Activated T-cell treated with anti-CD3 and anti-CD28 coated beads for 4 hours (primary cell): ENCODE measurements at places on chromosomes 2 and 18.

DNA sequence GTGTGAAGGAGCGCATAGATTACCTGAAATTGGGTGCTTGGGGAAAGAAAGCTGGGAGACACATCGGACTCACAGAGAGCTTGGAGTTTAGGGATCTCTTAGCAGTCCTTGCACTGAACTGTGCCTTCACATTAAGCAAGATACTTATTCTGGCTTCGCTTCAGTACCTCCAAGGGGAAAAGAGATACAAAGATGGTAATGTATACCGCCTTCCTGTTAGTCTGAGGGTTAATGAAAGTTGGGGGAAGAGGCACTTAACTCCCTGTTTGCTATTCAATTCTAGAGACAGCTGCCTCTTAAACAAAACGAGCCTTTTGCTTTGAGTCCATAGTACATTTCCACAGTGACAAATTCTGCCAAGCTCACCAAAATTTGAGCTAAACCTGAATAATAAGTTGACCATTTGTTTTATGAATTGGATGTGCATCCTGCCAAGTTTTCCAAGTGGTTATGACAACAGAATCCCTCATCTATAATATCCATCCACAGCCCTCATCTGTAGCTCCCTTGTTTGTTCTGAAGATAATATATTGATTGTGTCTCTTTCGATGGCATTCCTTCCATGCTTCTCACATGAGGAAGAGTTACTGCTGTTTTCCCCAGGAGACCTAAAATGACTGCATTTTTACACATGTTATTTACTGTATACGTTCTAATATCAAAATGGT, 287.1 kb upstream of the ATP5MC3 start:
- DNase-seq = no peak

GRCh38 chr18:59562751-59563150, 134.5 kb downstream of the CCBE1 start:
- no peak for DNase-seq

DNA sequence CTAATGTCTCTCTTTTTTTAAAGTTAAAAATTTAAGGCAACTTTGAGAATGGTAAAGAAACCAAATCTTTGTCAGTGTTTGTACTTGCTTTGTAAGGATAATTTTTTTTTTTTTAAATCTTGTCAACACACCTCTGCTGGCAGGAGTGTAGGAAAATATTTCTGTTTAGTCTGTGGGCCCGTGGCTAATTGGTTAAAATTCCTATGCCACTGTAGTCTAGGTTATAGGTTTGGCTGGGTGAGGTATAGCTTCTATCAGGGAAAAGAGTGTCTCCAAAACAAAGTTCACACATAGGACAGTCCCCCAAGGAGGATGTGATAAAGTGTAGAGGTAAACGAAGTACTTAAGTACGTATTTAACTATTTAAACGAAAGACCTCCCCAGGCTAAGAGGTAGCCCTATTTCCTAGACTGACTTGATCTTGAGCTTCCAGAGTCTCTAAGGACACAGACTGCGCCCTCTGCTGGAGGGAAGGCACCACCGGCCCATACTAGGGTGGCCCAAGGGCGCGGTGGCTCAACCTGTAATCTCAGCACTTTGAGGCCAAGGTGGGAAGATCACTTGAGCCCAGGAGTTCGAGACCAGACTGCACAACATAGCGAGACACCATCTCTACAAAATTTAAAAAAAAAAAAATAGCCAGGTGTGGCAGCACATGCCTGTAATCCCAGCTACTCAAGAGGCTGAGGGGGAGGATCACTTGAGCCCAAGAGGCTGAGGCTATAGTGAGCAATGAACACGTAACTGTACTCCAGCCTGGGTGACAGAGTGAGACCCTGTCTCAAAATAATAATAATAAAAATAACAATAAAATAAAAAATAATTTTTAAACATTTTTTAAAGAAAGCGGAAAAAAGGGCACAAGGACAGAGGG, 8.9 kb downstream of the TEX44 start:
- DNase-seq = peak; percentile 74

DNA sequence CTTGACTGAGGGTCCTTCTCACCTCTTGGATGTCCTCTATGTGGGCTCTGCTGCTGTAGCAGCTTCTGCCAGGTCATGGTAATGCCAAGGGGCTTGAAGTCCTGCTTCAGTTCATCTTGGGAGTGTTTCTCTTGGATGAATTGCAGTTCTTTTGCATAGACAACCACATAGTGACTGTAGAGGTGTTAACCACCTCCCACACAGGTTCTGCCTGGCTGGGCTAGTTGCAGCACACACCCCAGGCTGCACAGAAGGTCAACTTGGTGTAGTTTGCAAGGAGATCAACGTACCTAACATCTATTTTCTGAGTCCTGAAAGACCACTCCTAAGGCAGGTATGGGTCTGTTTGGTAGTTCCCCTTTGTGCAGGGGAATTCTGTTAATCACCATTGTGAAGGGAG, 108.1 kb downstream of the ADCYAP1 start:
- DNase-seq = no peak

DNA sequence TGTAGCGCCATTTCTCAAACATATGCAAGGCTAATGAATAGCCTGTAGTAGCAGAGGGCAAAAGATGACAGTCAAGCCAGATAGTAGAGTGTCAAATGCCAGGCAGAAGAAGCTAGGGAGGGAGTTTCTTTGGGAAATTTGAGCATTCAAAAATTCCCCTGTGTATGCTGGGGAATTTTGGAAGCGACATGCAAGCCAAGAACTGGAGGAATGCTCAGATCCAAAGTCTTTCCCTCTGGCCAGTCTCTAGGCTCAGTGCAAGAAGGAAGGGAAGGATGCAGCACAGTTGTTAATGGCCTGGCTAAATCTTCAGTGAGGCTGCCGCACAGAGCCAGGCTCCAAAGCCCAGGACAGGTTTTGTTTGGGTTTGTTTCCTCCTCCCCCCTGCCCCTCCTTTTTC, 59.9 kb downstream of the ATP9B start:
- DNase-seq = no peak

DNA sequence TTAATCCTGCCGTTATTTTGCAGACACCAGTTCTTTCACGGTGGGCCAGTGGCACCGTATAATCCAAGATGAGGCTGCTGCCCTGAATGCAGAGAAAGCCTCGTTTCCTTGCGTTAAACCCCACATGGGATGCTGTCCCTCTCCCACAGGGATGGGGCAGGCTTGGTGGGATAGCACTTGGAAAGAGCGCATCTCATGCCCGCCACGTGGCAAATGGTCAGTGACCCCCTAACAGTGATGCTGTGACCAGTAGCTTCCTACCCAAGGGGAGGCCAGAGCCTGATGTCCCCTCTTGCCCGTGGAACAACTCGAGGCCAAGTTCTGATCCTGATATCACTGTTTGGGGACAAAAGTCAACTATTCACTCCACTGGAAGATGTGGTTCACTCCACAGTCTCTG, 73.3 kb downstream of the RHOB start:
- no peak for DNase-seq
